ENCODE measurements at places on chromosomes 2 and 18.

- DNase-seq, result no peak
Observed at GRCh38 chr2:235535423-235536130, 41.7 kb downstream of the AGAP1 start.

- peak; percentile 54 for DNase-seq
Observed at GRCh38 chr2:97718051-97718882, 4.9 kb downstream of the ZAP70 start.

GRCh38 chr2:129778584-129778877 lies 200.9 kb upstream of the RAB6C start:
- DNase-seq, result no peak

GRCh38 chr2:81283081-81283480 lies 978.5 kb upstream of the LRRTM1 start:
- DNase-seq, result no peak

DNA sequence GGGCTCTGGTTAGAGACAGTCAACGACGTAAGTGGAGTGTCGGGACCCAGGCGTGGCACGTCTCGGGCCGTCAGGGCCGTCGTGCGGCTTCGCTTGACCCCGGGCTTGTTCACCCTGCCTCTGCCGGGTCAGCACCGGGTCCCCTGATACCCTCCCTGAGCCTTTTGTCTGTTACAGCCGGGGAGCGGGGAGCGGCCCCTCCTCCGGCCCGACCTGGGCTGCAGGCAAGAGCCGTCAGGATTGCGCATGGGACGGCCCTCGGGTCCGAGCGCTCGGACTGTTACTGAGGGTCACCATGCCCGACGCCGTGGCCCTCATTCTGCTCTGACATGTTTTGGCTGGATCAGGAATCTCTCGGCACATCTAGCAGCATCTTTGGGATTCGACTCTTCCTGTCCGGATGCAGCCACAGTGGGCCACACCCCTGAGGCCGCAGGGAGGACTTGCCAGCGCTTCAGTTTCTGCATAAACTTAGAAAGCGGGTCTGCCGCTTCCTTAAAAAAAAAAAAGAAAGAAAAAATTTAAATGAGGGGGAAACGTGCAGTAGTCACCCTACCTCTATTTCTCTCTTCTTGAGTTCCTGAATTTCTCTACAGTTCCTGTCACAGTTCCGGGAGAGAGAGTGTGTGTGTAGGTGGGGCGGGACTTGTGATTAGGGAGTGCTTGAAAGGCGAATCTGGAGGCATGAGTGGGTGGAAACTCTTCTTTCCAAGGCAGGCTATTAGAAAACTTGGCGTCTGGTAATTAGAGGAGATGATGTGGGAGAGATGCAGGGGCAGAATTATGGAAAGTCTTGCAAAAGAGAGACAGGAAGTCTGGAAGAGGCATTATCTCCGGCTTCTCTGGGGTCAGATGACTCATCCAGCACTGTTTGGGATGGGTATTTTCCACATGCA lies 909 bp downstream of the TMEM87B start:
- no peak for DNase-seq

GRCh38 chr2:165202239-165202638 lies 1.6 kb downstream of the SCN3A start:
- no peak for DNase-seq

- no peak for DNase-seq
Observed at GRCh38 chr2:189252991-189253675, 73.6 kb upstream of the COL5A2 start.

DNA sequence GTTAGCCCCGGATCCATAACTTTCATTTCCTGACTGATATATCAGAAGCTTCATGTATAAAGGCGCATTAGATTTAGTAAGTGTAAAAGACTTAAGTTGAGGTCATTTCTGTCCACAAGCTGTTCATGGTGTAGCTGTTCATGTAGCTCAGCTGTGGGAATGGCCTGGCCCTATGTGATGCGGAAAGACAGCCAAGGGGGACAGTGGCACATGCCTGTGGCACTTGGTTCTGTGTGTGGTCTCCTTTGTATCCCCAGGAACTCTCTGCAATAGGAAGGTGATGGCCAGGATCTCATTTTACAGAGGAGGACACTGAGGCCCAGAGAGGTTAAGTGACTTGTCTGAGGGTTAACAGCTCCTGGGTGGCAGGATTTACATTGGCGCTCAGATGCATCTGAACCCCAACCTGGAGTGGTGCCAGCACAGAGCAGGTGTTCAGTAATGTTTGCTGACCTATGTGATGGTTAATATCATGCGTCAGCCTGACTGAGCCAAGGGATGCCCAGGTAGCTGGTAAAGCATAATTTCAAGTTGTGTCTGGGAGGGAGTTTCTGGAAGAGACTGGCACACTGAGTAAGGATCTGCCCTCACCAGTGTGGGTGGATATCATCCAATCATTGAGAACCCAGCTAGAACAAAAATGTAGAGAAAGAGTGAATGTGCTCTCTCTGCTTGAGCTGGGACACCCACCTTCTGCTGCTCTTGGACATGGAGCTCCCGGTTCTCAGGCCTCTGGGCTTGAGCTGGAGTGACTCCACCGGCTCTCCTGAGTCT lies 25.4 kb downstream of the HPCAL1 start:
- DNase-seq, result no peak

DNA sequence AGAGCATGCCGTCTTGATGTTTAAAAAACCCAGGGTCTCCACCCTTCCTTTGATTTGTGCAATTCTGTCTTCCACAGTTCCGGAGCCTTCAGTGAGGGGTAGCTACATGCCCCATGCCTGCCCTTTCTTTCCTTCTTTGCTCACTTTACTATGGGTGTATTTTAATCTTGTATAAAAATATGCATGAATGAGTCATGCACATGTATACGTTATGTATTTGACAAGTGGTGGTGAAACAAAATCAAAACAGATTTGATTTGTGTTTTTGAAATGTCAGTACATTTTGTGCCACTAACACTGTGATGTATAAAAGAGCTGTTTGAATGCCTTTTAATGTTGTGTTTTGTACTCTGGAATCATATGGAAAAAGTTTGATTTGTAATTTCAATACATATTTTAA lies 126.5 kb downstream of the RNF144A start:
- DNase-seq, result no peak

- no peak for DNase-seq
Observed at GRCh38 chr2:144385381-144385780, 134.5 kb downstream of the ZEB2 start.

DNA sequence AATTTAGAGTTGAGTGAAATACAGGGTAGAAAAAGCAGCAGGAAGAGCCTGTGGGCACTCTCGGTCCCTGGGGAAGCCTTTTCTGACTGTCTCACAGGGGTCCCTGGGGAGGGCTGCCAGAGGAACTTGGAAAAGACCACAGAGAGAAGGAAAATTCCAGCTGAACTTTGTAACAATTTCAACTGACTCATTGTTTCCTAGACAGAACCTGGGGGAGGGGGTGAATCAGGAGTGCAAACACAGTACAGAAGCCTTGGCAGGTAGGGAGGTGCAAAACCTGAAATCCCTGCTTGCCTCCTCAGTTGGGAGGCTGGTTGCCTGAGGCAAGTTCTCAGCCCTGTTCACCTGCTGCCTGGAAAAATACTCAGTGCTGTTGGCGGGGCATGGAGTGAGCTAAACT lies 106.8 kb downstream of the GRB14 start:
- no peak for DNase-seq

DNA sequence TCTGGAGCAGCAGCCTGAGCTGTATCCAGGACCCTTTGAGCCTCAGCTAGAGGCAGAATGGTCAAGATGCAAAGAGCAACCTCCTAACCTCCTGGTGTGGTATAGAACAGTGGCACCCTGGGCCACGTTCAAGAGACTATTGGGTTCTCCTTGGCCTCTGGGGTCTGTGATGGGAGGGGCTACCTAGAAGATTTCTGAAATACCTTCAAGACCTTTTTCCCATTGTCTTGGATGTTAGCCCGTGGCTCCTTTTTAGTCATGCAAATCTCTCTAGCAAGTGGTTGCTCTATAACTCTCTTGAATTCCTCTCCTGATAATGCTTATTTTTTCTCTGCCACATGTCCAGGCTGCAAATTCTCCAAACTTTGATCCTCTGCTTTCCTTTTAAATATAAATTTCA lies 106.3 kb upstream of the SULT1C3 start:
- DNase-seq, result no peak

GRCh38 chr18:24546307-24546706 lies 85.9 kb downstream of the HRH4 start:
- DNase-seq, result no peak

GRCh38 chr2:33110461-33110860 lies 163.7 kb downstream of the LTBP1 start:
- no peak for DNase-seq

DNA sequence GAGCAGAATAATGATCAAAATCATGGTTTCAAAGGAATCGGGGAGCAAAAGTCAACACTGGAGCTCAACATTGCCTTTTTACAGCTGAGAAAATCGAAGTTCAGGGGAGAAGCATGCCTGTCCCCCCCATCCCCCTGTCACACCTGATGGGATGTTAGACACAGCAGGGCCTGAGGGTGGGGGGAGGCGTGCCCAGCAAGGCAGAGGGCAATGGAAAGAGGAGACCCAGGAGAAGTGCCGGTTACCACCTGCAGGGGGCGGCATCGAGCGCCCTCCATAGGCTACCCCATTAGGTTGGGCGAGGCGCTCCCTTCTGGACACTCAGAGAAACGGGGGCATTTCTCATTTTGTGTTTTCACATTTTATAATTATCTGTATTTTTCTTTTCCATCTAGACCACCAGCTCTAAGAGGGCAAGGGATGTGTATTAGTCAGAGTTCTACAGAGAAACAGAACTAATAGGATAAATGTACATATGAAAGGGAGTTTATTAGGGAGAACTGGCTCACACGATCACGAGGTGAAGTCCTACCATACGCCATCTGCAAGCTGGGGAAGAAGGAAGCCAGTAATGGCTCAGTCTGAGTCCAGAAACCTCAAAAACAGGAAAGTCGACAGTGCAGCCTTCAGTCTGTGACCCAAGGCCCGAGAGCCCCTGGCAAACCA lies 271.3 kb downstream of the LRATD1 start:
- DNase-seq, result no peak

DNA sequence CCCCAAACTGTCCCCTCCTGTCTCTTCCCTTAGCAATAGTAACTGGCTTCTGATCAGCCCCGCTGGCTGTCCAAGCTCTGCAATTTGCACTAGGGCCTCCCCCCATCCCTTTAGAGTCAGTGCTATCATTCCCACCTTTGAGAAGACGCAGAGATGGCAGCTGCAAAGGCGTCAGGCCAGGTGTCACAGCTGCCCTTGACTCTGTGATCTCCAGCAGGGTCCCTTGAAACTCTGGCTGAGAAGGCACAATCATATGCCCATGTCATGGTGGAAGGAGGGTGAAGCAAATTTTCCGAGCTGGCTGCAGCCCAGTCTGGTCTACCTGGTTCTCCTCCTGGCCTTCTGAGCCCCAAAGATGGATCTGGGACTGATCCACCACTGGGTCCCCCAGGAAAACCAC lies 49.2 kb upstream of the TEX51 start:
- no peak for DNase-seq

- no peak for DNase-seq
Observed at GRCh38 chr2:222477962-222478608, 53.7 kb downstream of the SGPP2 start.

- no peak for DNase-seq
Observed at GRCh38 chr2:40507432-40507831, 55.5 kb upstream of the SLC8A1 start.

DNA sequence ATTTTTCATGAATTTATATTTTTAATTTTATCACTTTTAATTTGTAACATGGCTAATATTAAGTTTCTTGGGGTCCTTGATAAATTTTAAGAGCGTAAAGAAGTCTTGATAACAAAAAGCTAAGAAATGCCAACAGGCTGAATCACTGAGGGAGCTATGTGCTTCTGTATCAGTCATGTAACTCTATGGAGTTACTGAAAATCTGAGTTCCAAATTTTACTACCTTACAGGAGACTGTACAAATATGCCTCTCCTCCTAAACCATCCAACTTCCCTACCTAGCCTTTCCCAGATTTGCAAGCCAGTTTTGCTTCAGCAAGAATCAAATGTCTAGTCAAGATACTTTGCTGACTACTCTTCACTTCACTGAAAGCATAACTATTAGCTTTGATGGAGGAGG lies 35.7 kb downstream of the FEZ2 start:
- no peak for DNase-seq

DNA sequence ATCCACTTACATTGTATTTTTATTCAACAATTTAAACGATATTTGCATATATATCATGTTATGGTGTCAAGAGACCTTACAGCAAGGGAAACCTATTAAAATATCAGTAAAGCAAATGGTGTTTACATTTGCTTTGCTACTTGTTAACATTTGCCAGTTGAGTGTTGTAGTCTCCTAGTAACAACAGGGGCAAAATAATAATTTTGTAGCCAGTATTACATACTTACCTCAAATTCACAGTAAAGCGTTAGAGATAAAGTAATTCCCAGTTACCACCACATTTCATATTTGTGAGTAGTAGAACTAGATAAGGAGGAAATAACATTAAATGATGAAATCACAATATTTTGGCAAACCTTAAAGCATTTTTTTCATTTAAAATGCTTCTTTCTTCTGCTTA lies 71.3 kb downstream of the FASTKD2 start:
- no peak for DNase-seq

DNA sequence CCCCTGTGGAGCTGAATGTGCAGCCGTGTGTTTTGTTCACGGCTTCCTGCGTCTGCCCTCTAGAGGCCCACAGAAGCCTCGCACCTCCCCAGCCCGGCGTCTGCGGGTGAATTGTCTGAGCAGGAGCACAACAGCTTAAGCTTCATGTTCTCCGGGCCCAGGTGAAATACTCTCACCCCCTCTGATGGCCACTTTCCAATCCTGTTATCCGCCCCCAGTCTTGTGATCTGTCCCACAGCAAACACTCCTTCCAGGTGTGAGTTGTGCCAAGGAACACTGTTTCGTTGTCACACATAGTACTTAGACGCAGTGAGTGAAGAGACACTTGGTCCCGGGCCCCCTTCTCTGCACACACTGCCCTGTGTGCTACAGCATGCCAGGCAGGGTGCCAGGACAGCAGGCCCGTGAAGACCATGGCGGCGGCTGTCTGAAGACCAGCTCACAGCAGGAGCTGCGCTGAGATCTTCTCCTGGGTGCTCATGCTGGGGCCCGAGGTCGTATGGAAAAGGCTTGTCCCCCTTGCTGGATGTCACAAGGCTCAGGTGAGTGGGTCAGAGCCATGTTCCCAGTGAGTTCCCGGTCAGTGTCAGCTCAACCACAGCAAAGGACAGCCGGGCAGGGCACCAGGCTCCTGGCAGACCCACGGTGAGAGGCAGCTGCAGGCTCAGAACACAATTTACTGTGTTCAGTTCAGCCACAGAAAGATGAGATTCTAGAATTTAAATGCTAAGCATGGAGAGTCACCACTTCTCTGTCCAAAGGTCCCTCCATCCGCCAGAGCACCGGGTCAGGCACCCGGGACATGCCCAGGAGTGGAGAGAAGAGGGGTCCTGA lies 6.8 kb upstream of the PXDN start:
- no peak for DNase-seq

- no peak for DNase-seq
Observed at GRCh38 chr2:129744649-129745048, 234.8 kb upstream of the RAB6C start.

DNA sequence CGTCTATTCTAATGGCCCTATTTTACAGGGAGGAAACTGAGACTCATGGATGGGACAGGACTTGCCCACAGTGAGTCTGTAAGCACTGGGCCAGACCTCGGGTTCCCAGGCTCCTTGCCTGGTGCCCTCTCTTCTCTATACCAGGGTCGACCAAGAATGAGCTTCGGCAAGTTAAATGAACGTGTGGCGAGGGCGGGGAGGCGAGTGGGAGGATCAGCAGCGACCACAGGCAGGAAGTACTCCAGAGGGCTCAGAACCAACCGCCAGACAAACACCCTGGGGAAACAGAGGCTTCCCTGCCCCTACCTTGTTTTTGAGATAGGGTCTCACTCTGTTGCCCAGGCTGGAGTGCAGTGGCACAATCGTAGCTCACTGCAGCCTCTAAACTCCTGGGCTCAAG lies 177.7 kb upstream of the SMAD2 start:
- DNase-seq, result no peak
